Pulmonary artery endothelial cell (primary cell): ENCODE measurements at places on chromosomes 1 and 21. TPM values are rescaled to one million over a fixed set of nuclear protein-coding genes. Genes with fewer than 3 reads are reported as not detected.

HENMT1 gene
- total RNA-seq = 1.3 and 3.7 TPM in 2 replicates

KCNE2 gene
- not detected in 2 replicates for total RNA-seq

CLIC6 gene
- total RNA-seq = not detected in 2 replicates

- no peak for DNase-seq
Observed at GRCh38 chr21:24759348-24760075, 847.8 kb downstream of the MRPL39 start.

GRCh38 chr21:28272272-28272992 lies 720.2 kb downstream of the LTN1 start:
- no peak for DNase-seq

DNA sequence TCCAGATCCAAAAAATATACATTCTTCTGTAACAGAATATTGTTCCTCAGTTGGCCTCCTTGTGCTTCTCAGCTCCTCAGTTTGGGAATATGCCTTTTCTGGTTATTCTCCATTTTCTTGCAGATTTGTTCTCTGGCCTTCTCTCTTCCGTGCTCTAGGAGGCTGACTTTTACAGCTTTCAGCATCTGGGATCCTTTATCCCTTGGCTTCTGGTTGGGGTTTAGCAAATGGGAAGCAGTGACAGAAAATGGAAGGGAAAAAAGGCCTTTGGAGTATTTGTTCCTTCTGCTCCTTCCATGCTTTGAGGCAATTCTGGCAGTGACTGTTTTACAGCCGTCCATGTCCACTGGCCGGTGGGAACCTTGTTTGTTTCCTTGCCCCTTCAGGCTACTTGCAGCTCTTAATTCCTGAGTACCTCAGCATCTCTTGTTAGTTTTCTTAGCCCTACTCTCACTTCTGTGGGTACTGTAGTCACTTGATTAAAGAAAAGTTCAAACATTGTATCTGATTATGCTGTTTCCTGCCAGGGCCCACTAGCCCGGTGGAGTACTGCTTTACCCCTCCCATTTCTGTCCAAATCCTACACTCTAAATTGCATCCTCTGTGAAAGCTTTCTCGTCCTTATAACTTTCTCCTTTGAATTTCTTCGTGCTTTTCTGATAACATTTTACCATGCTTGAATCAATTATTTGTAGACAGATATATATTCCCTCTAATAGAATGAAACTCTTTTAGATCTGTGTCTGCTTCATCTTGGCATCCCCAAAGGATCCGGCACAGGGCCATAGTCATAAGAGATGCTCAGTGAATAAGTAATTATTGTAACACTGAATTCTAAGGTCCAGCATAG lies 118.2 kb downstream of the OSBPL9 start:
- no peak for DNase-seq

DDR2 gene
- 41.5 and 48.1 TPM in 2 replicates for total RNA-seq

GRCh38 chr1:185156288-185156853 lies 382 bp downstream of the TRMT1L start:
- DNase-seq = no peak

SPRR3 gene
- not detected in 2 replicates for total RNA-seq

GRCh38 chr1:27379564-27380122 lies 3.5 kb downstream of the CD164L2 start:
- DNase-seq = no peak

PGLYRP4 gene
- total RNA-seq = not detected in 2 replicates

S100A14 gene
- total RNA-seq = 0.14 and 0.20 TPM in 2 replicates

GRCh38 chr1:23796466-23797271 lies 3.9 kb downstream of the GALE start:
- DNase-seq = no peak

SH2D2A gene
- 0.20 and 0.28 TPM in 2 replicates for total RNA-seq

GRCh38 chr1:51859333-51859732 lies 19.2 kb downstream of the NRDC start:
- DNase-seq = no peak

DNA sequence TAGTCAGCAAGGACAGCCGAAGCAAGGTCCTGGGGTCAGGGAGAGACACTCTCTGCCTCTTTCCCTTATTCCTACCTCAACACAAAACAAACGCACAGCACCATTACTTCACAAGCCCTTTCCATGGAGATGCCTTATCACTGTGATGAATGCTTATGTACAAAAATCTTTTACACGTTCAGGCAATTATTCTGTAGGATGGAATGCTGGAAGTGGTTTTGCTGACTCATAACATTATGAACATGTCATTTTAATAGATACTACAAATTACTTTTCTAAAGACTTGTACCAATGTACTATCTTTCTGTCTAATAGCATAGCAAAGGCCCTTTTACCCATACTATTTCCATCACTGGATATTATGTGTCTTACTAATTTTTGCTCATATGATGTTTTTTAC lies 98.4 kb downstream of the TTLL7 start:
- no peak for DNase-seq

GRCh38 chr21:21715266-21715969 lies 717.2 kb downstream of the NCAM2 start:
- no peak for DNase-seq

DNA sequence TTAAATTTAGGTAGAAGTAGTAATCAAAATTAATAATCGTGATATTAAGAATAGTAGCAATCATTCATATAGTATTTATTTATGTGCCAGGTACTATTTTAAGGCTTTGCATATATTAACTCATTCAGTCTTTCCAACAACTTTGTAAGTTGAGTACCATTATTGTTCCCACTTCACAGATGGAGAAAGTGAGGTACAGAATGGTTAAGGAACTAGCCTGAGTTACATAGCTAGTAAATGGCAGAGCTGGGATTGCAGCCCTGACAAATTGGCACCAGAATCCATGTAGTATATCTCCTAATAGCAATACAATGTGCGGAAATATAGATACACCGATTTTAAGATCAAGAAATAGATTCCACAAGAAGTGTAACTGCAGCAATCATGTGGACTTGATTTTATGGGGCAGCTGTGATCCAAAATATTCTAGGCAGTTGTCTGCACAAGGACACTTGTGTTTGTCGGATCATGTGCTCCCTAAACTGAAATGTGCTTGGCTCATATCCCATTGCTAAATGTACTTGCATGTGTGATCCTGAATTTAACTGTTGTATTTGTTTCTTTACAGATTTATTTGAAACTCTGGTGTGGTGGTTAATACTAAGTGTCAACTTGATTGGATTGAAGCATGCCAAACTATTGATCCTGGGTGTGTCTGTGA lies 5.8 kb upstream of the GTF2B start:
- DNase-seq = no peak

KRTAP22-2 gene
- not detected in 2 replicates for total RNA-seq

GRCh38 chr1:114262337-114262736 lies 108.7 kb upstream of the SYT6 start:
- no peak for DNase-seq

GRCh38 chr1:233277637-233278606 lies 17.6 kb downstream of the PCNX2 start:
- DNase-seq = no peak

TCHH gene
- under 0.01 TPM in 1 of 2 replicates, not detected in the other for total RNA-seq

DNA sequence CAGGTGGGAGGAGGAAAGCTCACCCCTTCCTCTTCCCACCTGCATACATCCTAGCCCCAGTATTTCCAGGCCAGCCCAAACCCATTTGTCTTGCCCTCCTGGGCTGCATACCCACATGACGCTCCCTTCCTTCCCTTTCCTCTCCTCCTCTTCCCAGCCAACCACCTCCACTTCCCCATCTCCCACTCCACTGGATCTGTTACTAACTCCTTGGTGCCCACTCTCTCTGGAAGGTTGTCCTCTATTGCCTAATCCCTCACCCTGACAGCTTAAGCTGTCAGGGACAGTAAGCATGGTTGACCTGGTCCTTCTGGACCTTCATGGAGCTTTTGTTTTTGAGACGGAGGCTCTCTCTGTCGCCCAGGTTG lies 23.0 kb upstream of the SYNC start:
- no peak for DNase-seq

MIGA1 gene
- 9.9 and 11.4 TPM in 2 replicates for total RNA-seq

SYT11 gene
- 33.0 and 53.4 TPM in 2 replicates for total RNA-seq

GRCh38 chr1:20349561-20349960 lies 58.9 kb downstream of the VWA5B1 start:
- no peak for DNase-seq

DNA sequence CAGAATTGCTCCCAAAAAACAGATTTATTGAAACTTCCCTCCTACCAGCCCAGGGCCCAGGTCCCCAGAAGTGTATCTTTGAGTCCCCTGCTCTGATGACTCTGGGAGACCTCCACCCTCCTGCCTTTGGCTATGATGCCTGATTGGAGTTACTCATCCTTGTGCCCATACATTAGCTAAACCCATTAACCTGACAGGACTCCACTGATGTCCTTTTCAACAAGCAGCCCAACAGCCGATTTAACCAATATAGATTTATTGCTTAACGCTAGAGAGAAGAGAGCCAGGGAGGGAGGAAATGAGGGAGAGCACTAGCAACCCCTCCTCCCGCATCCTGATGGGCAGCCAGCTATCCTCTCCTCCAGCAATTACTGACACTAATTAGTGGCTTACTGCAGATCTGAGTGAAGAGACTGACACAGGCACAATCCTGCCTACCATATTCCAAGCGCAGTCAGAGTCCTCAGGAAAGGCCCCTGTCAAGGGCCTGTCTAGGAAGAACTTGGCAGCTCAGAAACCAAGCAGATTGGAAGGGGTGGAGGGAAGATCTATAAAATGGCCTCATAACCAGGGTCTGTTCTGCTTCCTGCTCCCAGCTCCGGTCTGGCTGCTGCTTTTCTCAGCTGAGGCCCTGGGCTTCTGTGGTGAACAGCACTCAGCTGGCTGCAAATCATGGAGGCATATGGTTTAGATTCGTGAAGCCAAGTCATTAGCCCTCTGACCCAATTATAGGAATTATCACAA lies 484.5 kb upstream of the DAB1 start:
- DNase-seq = no peak

DNA sequence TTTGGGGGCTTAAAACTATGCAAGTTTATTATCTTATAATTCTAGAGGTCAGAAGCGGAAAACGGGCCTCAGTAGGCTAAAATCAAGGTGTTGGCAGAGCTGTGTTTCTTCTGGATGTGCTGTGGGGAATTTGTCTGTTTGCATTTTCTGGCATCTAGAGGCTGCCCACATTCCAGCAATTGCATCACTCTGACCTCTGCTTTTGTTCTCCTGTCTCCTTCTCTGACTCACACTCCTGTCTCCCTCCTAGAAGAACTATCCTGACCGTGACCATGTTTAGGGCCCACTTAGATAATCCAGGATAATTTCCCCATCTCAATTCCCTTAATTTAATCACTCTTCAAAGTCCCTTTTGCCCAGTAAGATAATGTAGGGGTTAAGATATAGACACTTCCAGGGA lies 127.4 kb upstream of the DEPDC1 start:
- no peak for DNase-seq

GRCh38 chr1:34709547-34709946 lies 45.3 kb upstream of the GJB5 start:
- DNase-seq = no peak

SYPL2 gene
- 0.04 TPM in 1 of 2 replicates, not detected in the other for total RNA-seq

DNA sequence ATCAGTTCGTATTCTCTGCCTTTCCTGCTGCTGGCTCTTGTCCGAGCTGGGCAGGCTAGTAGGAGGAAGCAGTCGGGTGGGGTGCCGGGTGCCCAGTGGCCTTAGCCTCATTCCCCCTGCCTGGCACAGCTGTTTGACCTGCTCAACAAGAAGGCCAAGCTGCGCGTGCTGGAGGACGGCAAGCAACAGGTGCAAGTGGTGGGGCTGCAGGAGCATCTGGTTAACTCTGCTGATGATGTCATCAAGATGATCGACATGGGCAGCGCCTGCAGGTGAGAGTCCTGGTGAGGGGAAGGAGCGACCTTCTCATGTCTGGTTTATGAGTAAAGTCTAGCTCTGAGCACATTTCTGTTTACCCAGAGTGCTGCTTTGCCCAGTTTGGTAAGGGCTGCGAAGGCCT lies 16.3 kb upstream of the RPS8 start:
- DNase-seq = no peak

GRCh38 chr1:84427250-84428188 lies 29.2 kb downstream of the DNASE2B start:
- DNase-seq = no peak

LEFTY1 gene
- total RNA-seq = not detected in 2 replicates

DNA sequence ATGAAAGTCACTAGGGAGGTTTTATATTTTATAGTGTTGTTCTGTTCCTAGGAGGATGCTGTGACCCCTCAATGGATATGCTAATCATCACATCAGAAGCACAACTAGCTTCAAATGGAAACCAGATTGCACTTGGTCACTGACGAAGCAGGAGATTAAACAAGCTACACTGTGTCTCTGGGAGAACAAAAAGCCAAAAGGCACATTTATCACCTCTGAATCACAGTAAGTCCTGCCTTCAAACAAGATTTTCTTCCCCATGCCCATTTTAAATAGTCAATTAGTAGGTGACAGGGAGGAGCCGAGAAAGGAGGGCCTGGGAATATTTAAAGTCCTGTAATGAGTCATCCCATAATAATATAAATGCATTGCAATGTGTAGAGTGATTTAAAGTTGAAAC lies 38.1 kb downstream of the RGS2 start:
- no peak for DNase-seq

DNA sequence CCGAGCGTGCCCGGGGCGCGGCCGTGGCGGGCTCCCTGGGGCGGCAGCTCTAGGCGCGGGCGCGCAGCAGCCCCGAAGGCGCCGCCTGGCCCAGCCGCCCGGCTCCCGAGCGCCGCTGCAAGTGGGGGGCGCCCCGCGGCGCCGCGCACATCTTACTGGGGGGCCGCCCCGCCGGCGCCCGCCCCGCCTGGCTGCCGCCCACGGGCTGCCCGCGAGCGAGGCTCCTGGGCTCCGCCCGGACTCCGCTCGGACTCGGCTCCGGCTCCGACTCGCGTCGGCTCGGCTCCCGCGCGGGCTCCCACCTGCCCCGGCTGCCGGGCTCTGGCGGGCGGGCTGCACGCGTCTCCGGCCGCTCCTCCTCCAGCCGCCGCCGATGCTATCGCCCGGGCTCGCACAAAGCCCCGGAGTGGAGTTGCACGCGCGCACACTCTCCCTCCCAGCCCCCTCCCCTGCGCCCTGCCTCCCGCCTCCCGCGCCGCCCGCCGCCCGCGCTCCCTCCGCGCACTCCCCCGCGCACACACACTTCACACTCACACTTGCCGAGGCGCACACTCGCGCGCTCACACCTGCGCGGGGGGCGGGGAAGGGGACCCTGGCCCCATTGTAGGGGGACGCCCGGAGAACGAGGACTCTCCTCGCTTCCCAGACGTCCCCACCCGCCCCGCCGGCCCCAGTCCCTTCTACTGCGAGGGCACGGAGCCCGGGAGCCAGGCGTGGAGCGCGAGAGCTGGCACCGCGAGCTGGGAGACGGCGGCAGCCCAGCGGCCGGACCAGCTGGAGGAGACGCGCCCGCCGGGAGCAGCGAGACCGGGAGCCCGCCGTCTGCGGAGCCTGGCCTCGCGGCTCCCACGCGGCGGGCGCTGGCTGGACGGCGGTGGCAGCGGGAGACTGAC lies at the start of gene GRIK3:
Gene GRIK3 (minus strand): TSS at position 395 of the 893 bp plus-strand sequence. CDS start 407 bp downstream, outside the sequence.
- DNase-seq = no peak

SIK1 gene
- total RNA-seq = 0.59 and 1.2 TPM in 2 replicates
